ENCODE measurements at places on chromosomes 6 and 20.
A peak's percentile ranks its signal among the peaks of the same experiment; 100 is the strongest.

DNA sequence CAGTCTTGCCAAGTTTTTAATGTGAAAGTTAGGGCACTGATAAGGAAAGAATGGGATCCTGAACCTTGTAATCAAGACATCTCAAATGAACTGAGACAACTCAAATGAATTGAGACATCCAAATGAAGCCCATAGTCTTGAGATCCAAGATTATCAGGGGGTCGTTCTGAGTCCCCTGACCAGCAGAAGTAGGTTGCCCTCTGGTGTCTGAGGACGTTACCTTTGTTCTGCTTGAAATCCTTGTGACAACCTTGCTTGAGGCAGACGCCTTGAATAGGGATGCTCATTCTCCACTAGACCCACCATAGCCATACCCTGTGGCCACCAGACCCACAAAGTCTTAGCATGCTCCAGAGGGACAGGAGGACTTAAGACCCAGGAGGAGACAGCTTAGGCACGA, 37.7 kb downstream of the ZBTB9 start:
- DNase-seq, result no peak

GRCh38 chr20:45810191-45810970, 2.1 kb upstream of the UBE2C start:
- no peak for DNase-seq

DNA sequence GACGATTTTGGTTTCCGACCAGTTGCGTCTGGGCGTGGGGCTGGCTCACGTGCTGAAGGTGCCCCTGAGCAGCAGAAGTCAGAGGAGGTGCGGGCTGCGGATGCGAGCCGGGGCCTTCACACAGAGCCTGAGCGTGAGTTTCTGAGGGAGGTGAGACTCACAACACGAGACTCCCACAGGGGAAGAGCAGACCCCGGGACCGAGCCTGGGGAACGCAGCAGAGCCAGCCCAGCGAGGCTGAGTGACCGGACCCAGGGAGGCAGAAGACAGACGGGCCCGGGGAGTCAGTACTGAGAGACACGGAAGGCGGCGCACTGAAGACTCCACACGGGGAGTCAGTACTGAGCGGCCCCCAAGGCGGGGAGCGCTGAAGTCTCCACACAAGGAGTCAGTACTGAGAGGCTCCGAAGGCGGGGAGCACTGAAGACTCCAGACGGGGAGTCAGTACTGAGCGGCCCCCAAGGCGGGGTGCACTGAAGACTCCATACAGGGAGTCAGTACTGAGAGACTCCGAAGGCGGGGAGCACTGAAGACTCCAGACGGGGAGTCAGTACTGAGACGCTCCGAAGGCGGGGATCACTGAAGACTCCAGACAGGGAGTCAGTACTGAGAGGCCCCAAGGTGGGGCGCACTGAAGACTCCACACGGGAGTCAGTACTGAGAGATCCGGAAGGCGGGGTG, 77.8 kb downstream of the DLL1 start:
- DNase-seq, result no peak

- DNase-seq, result no peak
These were observed 87.3 kb downstream of the TOX2 start for GRCh38 chr20:44001667-44002596.

DNA sequence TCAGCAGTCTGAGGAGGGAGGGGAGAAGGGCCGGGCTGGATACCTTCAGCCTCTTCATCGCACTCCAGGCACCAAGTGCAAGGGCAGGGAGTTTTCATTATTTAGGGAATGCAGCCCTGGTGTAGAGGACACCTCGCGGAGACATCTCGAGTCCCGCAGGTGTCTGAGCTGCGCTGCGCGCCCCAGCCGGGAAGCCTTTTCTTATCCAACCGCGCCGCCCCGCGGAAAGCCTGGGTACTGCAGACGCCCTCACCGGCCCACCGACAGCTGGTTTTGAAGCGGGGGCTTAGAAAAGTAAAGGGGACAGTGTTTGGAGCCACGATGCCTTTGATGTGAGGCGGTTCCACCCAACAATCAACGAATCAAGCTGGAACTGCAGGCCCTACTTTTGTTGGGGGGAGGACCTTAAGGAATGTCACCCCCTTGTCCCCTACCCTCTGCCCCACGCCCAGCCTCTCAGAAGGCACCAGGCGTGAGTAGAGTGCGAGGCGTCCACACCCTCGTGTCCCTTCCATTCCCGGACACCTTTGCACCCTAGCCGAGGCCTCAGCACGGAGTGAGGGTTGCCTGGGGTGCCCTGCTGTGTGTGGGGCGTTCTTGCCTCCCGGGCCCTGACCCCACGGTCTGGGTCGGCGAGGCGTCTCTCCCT, 8.6 kb downstream of the NKX2-2 start:
- DNase-seq, result peak; percentile 85

DNA sequence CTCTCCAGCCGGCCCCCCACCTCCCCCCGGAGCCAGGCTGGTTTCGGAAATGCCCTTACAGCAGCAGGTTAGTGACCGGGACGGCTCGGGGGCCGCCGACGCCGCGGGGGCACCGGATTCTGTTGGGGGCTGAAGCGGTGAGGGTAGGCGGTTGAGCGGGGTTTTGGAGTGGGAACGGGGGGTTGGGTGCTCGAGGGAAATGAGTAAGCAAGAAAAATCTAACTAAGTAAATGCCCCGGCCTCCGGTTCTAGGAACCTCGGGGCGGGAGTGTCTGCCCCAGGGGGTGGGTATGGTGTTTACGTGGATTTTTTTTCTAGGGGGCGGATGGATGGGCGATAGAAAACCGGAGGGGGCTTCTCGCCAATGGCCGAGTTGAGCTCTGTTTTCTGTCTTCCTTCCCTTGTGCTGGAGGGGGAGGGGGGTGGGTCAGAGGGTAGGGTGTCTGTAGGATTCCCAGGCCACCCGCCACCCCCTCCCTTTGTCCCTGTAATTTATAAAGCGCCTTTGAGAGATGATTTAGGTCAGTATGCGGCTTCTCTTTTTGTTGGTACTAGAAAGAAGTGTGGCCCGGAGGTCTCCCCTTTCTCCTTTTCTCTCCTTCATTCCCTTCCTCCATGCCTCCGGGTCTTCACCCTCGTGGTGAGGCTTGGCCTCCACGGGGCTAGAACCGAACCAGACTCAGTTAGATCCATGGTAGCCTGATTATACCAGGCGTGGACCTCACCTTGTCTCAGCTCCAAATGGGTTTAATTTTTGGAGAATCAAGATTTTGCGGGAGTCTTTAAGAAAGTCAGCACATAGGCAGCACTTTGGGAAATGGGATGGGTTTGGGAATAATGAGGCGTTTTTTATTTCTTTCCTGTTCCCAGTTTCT, 2.3 kb downstream of the E2F3 start:
- peak; percentile 82 for DNase-seq

- DNase-seq, result no peak
These were observed 322.0 kb upstream of the FKBP1C start for GRCh38 chr6:62889240-62889639.

DNA sequence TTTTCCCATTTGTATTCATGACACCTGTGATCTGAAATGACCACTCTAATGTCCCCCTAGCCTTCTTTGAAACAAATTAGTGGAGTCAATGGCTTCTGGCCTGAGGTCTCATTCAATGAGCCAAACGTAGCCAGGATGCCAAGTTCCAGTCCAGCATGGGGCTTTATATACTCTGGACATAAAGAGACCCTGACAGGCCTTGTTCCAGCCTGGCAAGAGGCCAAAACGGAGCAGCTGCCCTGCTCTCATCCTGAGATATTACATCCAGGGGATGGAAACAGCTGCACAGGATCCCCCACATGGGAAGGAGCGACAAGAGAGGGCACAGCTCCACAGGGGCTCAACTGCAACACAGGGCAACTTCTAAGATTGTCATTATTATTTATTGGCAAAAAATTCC, 437.8 kb downstream of the CDH26 start:
- no peak for DNase-seq

- DNase-seq, result no peak
These were observed 146.6 kb downstream of the ANKRD60 start for GRCh38 chr20:58081846-58082245.

GRCh38 chr20:18267815-18268214, 20.5 kb upstream of the ZNF133 start:
- DNase-seq, result no peak

All from stimulated activated CD4-positive, alpha-beta T cell treated with anti-CD3 and anti-CD28 coated beads, Interleukin-4, amount 100 ng/mL, for 24 hours (primary cell).